ENCODE measurements at places on chromosomes 7 and 10.

DNA sequence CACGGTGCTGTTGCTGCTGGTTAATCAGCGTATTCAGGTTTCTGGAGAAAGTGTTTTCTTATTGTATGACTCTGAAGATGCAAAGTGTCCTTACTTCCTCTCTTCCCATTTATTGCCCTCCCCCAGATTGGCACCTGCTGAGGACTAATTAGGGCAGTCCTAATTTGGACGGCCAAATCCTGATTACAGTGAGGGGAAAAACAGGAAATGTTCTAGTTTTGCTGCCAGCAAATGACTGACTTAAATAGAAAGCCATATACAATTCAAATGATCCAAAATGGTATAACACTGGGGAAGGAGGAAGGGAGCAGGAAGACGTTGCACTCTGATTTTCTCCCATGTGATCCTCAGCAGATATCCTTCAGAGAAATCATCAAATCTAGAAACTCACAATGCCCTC, 222.4 kb upstream of the LRGUK start:
- DNase-seq, result no peak

DNA sequence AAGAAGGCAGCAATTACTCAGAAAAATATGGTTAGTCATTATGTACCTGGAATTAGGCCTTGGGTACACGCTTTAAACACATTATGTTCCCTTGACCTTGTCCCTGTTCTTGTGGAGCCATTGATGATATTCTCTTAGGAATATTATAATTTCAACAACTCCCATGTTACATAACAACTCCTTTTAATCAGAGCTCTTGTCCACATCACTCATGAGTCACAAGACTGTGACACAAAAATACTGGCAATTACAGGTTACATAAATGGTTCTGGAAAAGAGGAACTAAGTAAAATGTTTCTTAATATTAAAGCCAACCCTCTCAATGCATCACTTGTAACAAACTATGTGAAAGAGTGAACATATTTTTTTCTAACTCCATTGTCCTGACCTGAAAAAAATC, 143.8 kb upstream of the PCLO start:
- no peak for DNase-seq

- peak; percentile 12 for DNase-seq
Observed at GRCh38 chr10:74419958-74420375, 268.9 kb downstream of the ADK start.

- DNase-seq, result no peak
Observed at GRCh38 chr10:128898133-128898915, 568.7 kb upstream of the MGMT start.

DNA sequence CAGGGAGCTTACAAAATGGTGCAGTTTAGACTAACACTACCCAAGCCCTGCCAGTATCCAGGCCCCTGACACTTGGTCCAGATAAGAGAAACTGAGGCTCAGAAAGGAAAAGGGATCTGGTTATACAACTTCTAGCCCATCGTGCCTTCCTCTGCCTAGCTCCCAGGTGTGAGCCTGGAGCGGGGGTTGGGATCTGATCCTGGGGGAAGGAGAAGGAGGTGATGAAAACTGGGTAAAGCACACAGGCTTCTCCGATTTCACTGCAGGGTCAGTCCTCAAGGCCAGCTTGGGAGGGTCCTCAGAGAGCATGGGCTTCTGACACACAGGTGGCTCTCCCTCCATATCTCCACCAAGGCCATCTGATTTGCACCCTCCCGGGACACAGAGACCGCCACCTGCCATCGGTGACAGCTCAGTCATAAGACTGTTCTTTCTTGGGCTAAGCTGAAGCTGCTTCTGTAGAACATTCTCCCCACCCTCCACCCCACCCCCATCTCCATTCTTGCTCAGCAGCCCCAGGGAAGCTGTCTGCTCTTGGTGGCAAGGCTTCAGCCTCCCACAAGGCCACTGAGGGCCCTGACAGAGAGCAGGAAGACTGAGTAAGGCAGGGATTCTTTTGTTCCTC, 16.4 kb downstream of the SRRM3 start:
- no peak for DNase-seq

DNA sequence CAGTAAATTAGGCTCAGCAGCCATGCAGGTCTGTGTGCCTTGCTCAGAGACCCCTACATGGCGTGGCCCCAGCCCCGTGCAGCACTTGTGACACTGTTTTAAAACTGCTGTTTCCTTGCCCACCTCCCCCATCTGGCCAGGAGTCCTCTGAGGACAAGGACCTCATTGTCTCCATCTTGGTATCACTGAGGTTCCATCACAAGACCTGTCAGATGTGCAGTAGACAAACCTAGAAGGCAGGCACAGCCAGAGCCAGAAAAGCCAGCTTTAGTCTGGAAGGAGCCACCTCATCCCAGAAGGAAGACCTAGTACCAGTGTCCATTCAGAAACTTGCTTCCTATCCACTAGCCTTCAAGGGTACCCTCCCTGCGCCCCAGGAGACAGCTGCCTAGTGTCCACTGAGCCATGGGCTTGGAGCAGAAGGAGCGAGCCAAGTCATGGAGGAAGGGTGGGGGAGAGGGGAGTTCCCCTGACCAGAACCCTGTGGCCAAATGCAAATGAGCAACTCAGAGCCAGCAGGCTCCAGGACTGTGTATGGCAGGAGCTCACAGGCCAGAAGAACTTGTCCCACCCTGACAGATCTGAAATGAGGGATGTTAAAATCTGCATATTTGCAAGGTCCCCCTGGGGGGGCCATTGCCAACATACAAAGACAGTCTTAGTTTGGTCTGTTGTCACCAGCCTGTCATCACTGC, 176.1 kb downstream of the SH3PXD2A start:
- DNase-seq, result no peak

- no peak for DNase-seq
Observed at GRCh38 chr7:21891291-21891690, 54.4 kb downstream of the CDCA7L start.

DNA sequence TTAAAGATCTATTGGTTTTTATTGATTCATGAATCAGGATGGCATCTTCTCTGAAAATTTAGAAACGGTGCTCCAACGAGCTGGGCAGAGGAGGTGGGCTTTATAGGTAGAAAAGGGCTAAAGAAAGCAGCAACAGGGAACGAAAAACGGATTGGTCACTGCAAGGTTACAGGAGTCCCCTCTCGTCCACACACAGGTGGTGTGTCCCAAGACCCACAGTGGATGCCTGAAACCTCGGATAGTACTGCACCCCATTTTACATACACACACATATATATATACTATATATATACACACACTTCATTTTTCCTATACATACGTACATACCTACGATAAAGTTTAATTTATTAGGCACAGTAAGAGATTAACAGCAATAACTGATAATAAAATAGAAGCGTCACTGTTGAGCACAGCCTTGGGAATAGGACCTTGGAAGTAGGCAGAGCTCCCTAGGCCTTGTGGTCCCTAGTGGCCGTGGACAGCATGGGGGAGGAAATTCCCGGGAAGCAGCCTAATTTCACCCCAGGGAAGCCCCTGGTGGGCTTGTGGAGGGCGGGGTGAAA, 737 bp upstream of the NUB1 start:
- DNase-seq, result peak; percentile 28

GRCh38 chr7:115145512-115145911, 223.6 kb downstream of the MDFIC start:
- DNase-seq, result no peak

DNA sequence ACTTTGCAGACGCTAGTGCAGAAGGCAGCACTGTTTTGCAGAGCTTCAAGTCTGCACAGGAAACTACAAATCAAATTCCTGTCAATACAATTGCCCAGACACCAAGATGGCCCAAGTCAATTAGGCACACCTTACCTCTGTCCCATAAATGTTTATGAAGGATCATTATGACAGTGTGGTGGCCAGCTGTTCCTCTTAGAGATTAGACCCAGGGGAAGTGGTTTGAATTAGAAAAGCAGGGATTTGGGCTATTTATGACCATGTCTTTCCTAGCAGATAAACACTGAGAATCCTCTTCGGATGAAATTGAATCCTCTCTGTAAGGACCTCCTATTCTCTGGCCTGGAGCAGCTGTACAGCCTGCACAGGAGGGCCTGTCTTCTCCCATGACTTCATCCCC, 9.9 kb upstream of the NEUROG3 start:
- DNase-seq, result no peak

- no peak for DNase-seq
Observed at GRCh38 chr10:112278871-112279270, 4.3 kb upstream of the TECTB start.

GRCh38 chr10:101525848-101526247, 62.2 kb downstream of the POLL start:
- no peak for DNase-seq

GRCh38 chr10:55183993-55184392, 383.0 kb upstream of the PCDH15 start:
- DNase-seq, result no peak

DNA sequence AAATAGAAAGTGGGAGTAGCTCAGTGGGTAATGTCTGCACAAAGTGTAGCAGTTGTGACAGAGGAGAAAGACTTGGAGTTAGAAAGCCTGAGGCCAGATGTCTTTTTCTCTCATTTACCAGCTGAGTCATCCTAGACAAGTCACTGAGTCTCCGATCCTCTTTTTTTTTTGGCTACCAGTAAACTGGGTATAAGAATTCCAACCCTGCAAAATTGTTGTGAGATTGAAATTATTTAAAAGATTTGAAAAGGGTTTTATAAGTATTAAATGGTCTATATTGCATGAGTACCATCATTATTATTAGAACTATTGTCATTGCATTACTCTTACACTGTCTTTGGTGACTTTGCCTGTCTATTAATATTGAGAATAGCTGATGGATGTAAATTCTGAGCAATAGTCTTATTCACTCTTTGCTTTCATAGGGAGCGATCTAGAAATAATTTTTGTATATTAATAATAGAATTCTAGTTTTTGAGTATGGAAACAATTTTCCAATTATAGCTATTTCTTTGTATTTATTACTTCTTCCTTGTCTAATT, 74.0 kb downstream of the ARID5B start:
- DNase-seq, result peak; percentile 41

DNA sequence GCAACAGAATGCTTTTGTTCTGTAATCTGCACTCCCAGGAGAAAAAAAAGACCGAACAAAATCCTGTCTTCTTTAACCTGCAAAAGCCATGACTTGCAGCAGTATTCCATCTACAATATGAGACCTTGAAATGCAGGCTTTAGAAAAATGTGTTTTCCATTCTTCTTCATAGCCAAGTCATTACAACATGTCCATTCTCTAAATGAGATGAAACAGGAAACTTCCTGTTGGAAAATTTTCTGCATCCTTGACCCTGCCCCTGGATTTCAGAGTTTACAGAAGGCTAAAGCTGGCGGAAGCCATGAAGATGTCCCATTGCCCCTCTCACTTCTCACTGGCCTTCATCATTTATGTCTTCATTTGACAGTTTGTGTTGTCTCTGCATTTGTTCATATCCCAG, 546.4 kb downstream of the TNS3 start:
- no peak for DNase-seq

GRCh38 chr7:30335763-30336487, 51.5 kb downstream of the ZNRF2 start:
- no peak for DNase-seq

Data from hepatic stellate cell (primary cell).